ENCODE measurements at places on chromosomes 16 and 17.

DNA sequence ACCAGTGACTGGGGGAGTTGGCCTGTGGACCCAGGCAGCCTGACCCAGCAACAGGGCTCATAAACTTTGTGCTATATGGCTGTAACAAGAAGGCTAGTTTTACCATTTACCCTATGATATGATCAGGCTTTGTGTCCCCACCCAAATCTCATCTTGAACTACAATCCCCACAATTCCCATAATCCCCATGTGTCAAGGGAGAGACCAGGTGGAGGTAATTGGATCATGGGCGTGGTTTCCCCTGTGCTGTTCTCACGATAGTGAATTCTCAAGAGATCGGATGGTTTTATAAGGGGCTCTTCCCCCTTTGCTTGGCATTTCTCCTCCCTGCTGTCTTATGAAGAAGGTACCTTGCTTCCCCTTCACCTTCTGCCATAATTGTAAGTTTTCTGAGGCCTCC lies 111.2 kb upstream of the NLRP1 start:
- no peak for DNase-seq

- peak; percentile 97 for DNase-seq
Observed at GRCh38 chr17:44775136-44775837, 16.5 kb downstream of the ADAM11 start.

DNA sequence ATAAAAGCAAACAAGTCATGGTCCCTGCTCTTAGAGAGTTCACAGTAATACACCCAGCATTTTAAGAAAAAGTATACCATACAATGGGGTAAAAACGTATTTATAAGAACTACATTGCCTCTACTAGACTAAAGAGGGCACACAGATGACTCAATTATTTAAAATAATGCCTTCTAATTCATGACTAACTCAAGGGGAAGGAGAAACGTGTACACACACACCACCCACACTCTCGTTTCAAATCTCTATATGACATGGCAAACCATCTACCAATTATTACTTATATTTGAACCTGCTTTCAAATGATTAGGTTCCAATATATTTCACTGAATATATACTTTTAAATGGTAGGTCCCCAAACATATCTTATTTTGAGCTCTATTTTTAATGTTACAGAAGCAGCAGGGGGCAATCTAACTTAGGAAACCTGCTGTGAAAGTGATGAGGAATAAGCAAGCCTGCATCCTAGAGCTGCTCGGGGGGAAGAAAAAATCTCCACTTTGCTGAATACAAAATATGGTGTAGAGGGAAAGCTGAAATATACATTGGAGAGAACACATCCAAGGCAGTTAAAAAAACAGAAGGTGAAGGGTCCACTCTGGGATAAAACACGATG lies 232.4 kb upstream of the PSMD7 start:
- no peak for DNase-seq

- no peak for DNase-seq
Observed at GRCh38 chr17:15657868-15658267, 26.2 kb downstream of the TRIM16 start.

GRCh38 chr17:74153821-74154430 lies 49.6 kb upstream of the RPL38 start:
- DNase-seq, result no peak

DNA sequence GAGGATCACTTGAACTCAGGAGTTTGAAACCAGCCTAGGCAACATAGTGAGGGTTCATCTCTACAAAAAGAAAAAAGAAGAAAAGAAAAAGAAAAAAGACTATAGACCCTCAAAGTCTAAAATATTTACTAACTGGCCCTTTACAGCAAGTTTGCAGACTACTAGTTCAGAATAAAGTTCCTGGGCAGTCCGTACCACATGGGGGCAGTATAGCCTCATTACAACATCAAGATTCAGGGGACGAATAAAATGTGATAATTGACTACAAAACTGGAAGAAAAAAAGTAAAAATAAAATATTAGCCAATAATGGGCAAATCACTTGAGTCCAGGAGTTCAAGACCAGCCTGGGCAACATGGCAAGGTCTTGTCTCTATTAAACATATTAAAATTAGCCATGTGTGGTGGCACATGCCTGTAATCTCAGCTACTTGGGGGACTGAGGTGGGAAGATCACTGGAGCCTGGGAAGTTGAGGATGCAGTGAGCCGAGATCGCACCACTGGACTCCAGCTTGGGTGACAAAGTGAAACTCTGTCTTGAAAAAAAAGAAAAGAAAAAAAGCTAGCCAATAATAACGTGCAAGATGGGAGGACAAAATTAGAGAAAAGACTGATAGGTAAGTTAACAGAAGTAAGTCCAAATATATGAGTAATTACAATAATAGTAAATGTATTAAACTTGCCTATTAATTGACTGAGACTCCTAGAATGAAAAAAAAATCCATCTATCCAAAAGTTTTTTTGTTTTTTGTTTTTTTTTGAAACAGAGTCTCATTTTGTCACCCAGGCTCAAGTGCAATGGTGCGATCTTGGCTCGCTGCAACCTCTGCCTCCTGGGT lies 129.4 kb upstream of the SEC14L1 start:
- DNase-seq, result peak; percentile 52

- DNase-seq, result no peak
Observed at GRCh38 chr17:27549251-27549893, 81.6 kb upstream of the LGALS9 start.

DNA sequence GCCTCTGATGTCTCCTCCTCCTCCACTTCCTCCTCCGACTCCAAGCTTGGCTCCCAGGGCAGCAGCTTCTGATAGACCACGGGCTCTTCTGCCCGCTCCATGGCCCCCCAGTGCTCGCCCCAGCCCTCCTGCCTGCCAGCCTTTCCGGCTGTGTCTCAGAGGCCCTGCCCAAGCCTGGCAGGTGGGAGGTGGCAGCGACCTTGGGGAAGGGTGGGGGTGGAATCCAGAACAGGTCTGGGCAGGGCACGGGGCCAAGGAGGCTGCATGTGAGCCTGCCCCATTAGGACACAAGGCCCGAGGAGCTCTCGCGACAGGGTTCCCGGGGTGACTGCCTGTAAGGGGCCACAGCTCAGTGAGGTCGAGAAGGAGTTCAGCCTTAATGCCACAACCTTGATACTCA lies at the start of gene GGT6:
Gene GGT6, minus strand, starts transcription at position 157 of the 400 bp plus-strand sequence. Its CDS starts 56 bp downstream, at position 101.
- DNase-seq, result no peak

GRCh38 chr17:41456204-41456603 lies 11.0 kb downstream of the KRT32 start:
- DNase-seq, result no peak

GRCh38 chr17:4551141-4551540 lies 4.0 kb downstream of the MYBBP1A start:
- DNase-seq, result no peak

DNA sequence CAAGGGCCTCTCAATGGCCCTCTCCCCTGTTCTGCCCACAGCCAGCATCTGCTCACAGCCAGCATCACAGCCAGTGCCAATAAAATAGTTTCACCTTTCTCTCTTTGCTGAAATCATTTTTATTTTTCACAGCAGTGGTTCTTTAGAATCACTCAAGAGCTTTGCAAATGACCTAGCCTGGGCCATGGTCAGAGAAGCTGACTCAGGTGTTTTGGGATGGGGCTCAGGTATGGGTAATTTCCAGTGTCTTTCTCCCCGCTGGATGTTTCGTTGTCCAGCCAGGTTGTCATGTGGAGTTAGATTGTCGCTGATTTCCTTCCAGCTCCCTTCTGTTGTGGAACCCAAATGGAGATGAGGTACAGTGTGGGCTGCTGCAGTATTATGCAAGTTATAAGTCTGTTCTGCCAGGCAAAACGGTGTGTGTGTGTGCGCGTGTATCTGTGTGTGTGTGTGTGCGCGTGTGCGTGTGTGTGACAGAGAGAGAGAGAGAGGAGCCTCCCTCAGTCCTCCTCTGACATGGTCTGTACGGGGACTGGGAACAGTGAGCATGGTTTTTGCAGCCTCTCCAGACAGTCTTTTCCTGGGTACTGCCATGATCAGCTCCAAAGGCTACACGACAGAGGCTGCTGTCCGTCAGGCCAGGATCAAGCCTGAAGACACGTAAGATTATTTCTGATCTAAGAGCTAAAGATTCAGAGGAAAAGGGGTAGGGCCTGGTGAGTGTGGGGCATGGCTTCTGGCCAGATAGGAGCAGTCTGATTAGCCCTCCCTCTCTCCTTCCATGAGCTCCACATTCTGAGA lies 1.4 kb upstream of the PMP22 start:
- DNase-seq, result no peak

DNA sequence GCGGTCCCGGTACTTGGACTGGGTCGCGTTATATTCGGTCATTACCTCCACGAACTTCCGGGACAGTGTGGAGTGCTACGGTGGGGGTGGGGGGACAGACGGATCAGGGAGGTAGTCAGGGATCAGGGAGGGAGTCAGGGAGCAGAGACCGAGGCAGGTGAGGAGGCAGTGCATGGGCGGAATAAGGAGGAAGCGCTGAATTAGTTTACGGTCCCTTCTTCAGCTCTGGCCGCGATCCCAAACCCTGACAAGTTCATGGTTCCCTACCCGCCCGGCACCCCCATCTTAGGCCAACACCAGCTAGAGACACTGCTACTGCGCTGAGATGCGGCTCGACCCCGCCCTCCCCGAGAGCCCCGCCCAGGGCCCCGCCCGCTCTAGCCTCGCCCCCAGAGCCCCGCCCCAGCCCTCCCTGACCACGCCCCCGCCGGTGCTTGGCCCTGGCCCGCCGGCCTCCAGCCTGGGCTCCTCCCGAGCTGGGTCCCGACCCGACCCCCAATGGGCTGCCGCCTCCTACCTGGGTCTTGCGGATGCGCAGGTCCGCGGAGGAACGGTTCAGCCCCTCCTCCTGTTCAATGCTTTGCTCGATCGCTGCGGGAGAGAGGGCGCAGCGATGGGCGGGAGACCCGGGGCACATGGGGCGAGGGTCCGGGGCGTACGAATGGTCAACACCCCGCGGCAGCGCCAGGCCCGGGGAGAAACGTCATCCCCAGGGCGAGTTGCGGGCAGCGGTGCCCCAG lies 12.1 kb downstream of the HSD3B7 start:
- peak; percentile 32 for DNase-seq

DNA sequence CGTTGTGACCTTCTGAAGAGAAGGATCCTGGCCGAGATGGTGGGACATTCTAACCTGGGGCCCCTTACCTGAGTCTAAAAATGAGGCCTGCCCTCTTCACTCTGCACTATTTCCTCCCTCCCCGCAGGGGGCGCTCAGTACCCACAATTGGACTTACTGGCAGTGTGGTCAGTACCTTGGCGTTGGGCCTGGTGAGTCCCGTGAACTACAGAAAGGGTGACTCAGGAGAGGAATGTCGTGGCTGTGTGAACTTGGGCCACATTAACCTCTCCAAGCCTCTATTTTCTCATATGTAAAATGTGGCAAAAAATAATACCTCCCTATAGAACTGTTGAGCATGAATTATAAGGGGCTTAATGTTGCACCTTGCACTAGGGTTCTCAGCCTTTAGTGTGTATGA lies 3.9 kb downstream of the RSAD1 start:
- peak; percentile 86 for DNase-seq

DNA sequence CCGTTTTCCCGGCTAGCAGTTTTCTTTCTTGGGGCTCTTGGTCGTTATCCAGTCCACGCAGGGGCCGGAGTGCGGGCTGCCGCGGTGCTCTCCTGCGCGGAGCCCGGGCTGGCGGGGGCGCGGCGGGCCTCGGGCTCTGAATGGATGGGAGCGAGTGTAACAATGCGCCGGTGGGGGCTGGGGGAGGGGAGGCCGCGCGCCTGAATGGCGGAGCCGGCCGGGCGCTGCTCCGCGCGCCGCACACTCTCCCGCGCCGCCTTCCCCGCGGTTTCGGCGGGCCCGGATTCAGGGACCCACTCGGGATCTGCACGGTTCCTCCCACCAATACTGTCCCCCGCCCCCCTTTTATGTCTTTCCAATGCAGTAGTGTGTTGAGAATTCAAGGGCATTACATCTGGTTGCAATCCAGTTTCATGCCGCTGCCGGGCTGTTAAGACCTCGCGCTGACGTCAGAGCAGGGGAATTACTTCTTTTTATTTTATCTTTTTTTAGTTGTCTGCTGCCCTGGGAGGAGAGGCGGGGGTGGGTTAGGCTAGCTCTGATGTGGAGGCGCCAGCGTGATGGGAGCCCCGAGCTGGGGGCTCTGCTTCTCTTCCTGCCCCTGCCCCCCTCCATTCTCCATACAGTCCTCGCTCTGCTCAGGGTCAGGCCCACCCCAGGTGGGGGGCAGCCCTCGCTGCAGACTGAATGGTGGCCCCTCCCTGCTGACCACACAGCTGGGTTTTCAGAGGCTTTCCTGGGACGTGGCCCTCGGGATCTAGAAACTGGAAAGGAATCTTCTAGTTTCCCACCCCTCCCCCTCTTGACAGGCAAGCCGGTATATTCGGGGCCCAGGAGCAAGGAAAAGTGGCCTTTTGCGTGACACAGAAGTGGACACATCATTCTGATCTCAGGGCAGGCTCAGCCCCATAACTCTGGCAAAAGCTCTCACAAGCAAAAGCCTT lies 1.8 kb downstream of the RAI1 start:
- DNase-seq, result peak; percentile 81

All from SHP77 (cell line).